ENCODE measurements at places on chromosomes 11 and 22. TPM values are rescaled to one million over a fixed set of nuclear protein-coding genes. Genes with fewer than 3 reads are reported as not detected.

DNA sequence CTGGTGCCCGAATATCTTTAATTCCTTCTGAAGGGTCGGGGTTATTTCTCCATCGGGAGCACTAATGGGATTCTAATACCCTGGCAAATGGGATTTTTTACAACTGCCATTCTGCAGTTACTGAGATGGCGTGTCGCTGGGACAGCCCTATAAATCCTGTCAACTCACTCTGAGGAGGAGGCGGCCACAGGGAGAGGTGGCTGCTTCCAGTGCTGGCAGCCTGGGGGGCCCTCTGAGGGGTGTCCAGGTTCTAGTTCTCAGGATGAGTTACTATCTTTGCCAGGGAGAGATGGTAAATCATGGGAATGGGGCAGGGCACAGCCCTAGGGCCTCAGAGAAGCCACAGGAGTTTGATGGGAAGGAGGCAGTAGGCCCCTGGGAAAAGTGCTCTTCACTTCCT, 135.9 kb downstream of the NTM start:
- no peak for DNase-seq

DNA sequence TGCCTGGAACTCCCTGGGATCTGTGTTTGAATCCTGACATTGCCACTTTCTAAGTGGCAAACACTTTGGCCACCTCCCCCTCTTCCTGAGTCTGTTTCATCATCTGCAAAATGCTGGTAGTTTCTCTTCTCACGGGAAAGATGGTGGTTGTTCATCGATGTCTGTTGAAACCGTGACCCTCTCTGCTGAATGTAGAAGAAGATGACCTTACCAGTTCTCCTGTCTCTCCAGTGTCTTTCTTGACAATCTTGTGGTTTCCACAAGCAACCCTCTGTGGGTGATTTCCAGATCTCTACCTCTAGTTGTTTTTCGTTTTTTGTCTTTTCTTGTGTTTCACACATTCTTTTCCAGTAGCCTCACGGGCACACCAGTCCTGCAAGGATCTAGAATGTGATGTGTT, 27.5 kb downstream of the ZBTB16 start:
- no peak for DNase-seq

GRCh38 chr22:17563936-17564391, 666 bp downstream of the SLC25A18 start:
- DNase-seq = no peak

Gene MS4A6E
- not detected for total RNA-seq

Gene OR2AG2
- total RNA-seq = not detected

Gene PATE4
- not detected for total RNA-seq

All from right atrium auricular region (tissue), 2 donors.